ENCODE measurements at places on chromosomes 7 and 10.

- DNase-seq = no peak
Measured at GRCh38 chr7:101589052-101589451, 40.0 kb downstream of the MYL10 start.

DNA sequence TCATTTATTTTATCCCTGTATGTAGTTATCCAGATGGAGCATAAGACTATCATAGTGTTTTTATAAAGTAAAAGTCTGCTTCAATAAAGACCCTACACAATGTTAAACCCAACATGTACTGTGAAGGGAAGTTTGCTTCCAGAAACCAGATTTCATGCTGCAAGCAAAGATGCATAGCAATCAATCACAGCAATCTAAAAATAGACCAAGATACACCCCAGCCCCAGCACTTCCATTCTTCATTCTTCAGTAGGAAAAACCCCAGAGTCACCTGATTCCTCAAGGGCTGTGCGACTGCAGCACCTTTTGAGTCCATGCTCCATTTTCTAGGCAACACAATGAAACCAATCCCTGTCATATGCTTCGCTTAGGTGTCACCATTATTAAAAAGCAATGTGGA is 66.9 kb upstream of the PDE1C start:
- DNase-seq = no peak

GRCh38 chr10:22656036-22656435 is 58.3 kb downstream of the PIP4K2A start:
- DNase-seq = no peak

GRCh38 chr10:12088919-12089318 is 20.2 kb downstream of the DHTKD1 start:
- no peak for DNase-seq
